ENCODE measurements at places on chromosomes 4 and X.

GRCh38 chr4:10925996-10926395, 241.4 kb upstream of the CLNK start:
- no peak for DNase-seq

DNA sequence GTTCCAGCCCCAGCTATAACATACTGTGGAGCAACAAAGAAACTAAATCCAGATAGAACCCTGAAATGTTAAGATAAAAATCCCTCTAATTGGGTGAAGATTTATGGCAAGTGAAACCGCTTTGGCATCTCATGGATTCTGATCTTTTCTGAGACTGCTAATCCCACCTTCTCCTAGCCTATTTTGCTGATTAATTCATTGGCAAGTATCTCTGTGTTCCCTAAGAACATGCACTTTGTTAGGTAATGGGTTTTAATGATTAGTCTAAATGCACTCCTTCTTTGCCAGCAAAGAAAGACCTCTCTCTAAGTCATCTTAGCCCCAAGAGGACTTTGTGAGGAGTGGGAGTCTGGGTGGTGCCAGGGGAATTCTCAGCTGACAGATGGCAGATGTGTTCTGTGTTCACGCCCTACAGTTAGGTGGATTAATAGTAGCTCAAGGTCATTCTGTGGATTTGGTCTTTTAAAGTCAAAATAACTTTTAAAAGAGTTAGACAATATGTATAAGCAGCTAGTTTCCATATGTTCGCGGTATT, 171.3 kb downstream of the UNC5C start:
- no peak for DNase-seq

DNA sequence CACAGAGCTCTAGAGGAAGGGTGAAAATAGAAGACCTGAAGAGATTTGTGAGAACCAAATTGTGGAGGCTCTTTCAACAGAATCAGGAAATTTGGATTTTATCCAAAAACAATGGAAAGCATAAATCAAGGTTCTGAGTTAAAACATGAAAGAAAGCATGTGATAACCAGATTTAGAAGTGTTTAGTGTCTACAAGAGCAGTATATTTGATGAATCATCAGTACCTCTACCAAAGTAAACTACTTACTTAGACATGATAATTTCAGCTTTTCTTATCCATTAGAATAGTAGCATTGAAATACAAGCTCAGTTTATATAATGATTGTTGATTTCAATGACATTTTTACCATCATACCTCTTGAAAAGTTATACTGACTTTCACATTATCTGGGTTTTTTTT, 25.9 kb upstream of the INTU start:
- no peak for DNase-seq

DNA sequence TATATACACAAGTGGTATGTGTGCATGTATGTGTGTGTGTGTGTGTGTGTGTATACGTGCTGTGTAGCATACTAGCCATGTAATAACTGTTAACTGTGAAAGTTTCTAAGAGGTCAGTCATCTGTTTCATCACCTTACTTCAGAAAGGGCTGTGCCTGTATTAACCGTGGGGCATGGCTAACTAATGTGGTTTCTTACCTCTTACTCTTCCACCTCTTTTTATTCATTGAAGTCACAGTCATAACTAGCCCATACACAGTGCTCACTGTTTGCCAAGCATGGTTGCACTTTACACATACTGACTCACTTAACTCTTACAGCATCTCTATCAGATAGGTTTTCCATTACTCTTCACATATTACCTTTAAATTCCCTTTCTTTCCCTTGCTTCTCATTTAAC, 23.7 kb upstream of the LRAT start:
- DNase-seq = no peak

- DNase-seq = no peak
Measured at GRCh38 chr4:8110071-8110986, 48.3 kb downstream of the ABLIM2 start.

GRCh38 chr4:87433342-87433741, 11.0 kb downstream of the NUDT9 start:
- no peak for DNase-seq

GRCh38 chr4:55517526-55518229, 29.0 kb downstream of the CLOCK start:
- DNase-seq = no peak

GRCh38 chr4:100848841-100849240, 331.0 kb upstream of the EMCN start:
- DNase-seq = peak; percentile 6

- no peak for DNase-seq
Measured at GRCh38 chr4:53680168-53680567, 88.9 kb upstream of the LNX1 start.

GRCh38 chr4:186676531-186677161, 47.0 kb downstream of the FAT1 start:
- DNase-seq = no peak

DNA sequence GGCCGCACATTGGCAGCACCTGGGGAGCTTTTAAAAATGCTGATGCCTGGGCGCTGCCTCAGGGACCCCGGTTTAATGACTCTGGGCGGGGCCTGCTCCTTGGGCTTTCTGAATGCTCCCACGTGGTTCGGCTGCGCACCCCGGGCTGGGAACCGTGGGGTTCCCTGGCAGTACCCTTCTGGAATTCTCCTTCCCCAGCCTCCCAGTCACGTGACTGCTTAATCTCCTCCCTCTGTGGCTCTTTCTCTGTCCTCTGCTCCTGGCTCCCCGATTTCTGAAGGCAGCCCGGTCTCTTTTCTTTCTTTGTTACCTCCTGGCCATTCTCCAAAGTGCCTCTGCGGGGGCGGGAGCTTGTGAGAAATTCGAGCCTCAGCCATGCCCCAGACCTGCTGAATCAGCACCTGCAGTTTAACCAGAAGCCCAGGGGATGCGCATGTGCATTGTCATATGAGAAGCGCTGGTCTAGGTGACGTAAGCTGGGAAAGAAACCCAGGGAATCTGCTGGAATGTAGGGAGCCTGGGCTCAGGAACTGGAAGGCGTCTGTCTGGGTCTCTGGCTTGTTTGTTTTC, 16.6 kb downstream of the CLCN4 start:
- no peak for DNase-seq

DNA sequence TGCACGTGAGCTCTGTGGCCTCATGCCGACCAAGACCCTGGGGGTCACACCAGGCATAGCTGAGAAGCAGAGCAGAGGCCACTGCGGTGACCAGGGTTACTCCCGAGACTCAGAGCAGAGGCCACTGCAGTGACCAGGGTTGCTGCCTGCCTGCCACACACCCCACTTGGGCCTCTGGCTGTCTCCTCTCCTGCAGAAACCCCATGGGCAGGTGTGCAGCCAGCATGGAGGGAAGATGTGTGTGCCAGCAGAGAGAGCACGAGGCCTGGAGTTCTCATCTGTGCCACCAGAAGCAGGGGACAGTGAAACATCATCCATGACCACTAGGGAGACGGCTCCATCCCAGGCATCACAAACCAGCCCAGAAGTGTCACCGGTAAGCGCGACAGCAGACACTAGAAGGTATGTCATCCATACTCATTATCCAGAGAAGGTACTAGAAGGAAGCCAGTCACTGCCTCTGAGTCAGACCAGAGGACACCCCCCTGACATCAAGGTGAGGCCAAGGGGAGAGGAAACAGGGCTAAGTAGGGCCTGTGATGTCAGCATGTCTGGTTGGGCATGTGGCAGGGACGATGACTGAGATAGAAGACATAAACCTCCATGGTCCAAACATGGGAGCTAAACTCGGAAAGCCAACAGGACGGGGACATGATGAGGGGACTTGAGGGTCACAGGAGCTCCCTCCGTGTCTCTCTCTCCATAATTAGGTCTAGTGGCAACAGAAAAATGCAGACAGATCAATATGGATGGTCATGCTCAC, 24.2 kb upstream of the SPON2 start:
- no peak for DNase-seq

- DNase-seq = no peak
Measured at GRCh38 chr4:28469886-28470285, 1609.2 kb downstream of the STIM2 start.

DNA sequence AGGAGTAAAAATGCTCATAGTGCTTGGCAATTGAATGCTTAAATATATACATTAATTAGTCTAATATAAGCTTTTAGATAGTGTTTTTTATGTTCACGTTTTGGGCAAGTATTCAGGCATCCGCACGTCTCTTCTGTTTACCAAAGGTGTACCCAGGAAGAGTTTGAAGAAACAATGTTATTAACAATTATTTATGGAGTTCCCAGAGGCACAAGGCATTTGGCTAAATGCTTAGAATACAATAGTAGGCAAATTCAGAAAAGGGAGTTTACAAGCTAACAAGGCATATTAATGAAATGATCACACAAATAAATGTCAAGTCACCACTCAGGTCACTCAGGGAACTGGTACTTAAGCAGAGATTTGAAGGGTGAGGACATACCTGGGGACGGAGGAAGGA, 294.8 kb downstream of the TENM3 start:
- DNase-seq = no peak

DNA sequence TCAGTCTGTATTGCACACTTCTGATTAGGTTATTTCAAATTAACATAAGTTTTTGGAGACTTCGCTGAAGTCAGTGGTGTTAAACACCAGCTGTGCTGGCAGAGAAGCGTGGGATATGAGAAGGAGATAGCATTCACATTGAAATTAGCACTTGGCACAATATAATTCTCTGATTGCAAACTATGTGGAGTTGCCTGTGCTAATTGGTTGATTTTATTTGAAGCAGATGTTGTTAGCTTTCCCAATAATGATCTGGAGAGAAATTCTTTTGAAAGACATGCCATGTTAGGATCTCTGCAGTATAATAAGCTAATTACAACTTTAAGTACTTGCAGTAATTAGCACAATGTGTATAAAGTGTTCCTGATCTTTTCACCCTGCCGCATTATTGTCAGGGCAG, 367.4 kb upstream of the ARX start:
- no peak for DNase-seq

GRCh38 chrX:97563531-97564133, 679.9 kb downstream of the RPA4 start:
- DNase-seq = peak; percentile 62

- no peak for DNase-seq
Measured at GRCh38 chr4:140611854-140612253, 43.1 kb upstream of the UCP1 start.

- no peak for DNase-seq
Measured at GRCh38 chr4:78058591-78059523, 1.7 kb downstream of the FRAS1 start.

DNA sequence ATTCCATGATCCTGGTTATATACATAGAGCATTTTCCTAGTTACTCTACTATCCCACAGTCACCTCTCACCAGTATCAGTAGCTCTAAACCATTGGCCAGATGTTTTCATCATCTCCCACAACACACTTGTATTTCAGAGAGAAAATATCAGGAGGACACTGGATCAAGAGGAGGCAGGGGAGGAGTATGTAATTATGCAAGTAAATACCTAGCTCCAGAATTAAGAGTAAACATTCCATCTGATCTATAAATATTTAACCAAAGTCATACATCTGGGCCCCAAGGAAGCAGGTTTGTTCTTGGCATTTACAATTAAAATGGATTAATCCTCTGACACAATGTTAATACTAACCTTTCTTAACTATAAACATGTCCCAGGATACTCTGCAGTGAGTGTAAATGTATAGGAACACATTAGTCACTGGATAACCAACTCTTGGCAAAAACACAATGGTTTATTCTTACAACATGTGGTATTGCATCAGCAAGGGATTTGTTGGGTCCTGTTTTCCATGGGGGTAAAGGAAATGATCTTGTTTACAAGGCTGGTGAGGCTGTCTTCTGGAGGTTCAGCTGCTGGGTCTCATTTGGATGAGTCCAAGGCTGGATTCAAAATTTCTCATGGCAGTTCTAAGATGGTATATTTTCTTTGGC, 170.1 kb downstream of the ATG4A start:
- no peak for DNase-seq

GRCh38 chr4:174437324-174437723, 85.0 kb downstream of the HPGD start:
- DNase-seq = no peak

- DNase-seq = no peak
Measured at GRCh38 chr4:86011117-86011516, 348.7 kb downstream of the MAPK10 start.

DNA sequence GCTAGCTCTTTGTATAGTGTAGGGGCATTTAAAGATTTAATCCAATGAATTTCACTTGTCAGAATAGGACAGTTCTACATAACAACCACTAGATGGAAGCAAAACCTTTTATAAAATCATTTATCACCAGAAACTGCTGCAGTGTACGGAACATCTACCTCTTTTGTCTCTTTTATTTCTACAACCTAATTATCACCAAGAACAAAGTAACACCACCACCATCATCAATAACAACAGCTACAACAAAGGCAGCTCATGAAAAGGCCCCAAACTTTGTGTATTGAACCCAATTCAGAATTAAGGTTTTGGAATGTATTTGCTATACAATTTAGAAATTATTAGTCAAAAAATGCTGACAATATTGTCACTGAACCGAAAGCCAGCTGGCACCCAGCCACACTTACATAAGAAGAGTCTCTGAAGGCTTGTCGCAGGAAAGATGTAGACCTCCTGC, 260.9 kb upstream of the RPS6KA3 start:
- DNase-seq = no peak

DNA sequence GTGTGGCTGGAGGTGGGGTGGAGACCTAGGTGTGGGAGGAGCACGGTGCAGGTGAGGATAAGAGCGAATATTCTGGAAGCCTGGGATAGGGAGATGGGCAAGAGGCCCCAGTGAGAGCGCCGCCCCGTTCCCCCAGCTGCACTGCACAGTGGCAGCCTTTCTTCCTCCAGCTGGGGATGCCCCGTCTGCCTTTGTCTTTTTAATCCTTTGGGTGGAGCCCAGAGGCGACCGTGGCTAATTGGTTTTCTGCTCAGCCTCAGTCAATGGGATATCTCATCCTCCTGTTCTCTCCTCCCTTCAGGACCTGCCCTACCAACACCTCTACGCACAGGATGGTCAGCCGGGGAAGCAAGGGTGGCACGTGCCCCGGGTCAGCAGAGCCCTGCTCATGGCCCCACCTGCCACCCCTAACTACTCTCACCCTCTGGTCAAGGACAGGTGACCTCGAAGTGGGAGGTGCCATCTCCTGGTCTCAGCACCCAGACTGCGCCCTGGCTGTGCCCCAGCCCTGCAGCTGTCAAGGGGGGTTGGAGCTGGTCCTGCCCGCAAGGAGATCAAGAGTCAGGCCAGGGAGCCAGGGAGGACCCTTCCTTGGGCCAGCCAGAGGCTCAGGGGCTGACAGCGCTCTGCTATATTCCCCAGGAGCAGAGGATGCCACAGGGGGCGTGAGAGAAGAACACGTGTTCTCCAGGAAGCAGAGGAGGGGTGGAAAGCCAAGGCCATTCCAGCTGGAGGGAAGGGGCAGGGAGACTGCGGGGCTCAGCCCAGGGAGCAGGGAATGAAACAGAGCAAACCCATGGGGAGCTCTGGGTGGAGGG, 64.0 kb downstream of the ADRA2C start:
- DNase-seq = no peak
